Activated CD4-positive, alpha-beta T cell treated with anti-CD3 and anti-CD28 coated beads, Interleukin-2, amount 50 U/mL, for 16 hours (primary cell): ENCODE measurements at places on chromosomes 6 and 20.

- DNase-seq = no peak
Observed at GRCh38 chr6:113558431-113558830, 298.7 kb upstream of the MARCKS start.

- no peak for DNase-seq
Observed at GRCh38 chr6:16205377-16206144, 32.8 kb upstream of the GMPR start.

DNA sequence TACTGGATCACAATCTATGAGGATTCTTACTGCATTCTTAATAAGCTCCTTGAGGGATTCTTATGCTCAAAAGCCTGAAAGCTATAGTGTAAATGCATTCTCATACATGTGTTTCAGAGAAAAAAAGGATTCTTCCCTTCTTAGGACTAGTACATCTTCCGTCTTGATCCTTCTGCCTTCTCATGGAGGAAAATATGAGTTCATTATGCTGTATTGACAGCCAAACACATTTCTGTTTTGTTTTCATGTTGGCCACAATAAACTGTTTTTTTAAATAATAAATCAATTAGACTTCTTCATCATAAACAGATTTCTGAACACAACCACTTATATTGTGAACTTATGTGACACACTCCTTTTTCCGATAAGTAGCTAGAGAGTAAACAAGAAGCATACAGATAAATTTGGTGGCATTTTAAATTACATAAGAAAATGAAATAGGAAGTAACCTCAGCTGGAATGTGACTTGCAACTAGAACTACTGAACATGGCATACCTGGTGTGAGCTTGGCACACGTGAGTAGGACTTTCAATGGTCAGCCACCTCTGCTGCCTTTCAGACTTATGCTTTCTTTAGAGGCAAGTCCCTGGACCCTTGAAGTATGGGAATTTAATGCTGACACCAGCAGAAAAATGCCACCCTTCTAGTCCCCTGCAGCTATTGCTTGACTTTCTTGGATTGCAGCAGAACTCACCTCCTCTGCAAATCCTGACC lies 350.4 kb downstream of the BCKDHB start:
- no peak for DNase-seq

DNA sequence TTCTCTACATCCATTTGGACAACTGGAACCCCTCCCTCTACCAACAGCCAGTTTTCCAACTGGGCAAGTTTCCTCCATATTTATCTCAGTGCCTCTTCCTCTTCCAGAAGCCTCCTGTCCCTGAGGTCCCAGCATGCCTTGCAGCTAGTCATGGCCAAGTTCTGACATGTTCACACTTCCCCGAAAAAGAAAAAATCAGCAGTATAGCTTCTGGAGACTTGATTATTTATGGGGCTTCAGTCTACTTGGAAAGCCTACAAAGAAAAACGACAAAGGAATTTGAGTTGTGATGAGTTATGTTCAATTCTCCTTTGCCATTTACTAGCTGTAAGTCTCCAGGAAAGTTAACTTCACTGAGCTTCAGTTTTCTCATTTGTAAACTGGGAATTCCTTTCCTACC lies 406.5 kb downstream of the MAFB start:
- DNase-seq = no peak

DNA sequence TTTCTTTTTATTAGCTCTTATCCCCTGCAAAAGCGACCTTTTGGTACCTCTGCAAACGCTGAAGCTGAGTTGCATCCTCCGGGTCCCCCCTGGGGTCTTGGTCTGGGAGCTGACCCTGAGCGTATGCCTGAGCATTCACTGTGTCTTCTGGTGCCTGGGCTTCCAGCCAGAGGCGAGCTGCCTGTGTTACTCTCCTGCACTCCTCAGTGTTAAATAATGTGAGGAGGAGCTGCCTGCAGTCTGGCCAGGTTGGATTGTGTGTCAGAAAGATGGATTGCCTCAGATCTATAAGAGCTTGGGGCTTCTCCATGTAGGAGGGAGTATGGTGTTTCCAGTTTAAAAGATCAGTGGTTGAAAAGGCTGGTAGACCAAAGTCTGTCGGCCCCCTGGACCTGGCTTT lies 8.7 kb upstream of the GMPR start:
- DNase-seq = no peak

DNA sequence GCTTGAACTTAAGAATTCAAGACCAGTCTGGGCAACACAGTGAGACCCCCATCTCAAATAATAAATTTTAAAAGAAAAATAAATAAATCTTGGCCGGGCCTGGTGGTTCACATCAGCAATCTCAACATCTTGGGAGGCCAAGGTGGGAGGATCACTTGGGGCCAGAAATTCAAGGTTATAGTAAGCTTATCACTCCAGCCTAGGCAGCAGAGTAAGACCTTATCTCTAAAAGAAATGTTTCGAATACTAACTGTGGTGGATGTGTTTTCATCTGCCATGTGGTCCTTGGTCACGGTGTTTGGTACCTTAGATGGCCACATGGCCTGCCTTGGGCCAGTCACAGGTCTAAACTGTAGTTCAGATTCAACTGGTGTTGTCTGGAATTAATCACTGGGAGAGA lies 5.8 kb downstream of the UBE2C start:
- no peak for DNase-seq

DNA sequence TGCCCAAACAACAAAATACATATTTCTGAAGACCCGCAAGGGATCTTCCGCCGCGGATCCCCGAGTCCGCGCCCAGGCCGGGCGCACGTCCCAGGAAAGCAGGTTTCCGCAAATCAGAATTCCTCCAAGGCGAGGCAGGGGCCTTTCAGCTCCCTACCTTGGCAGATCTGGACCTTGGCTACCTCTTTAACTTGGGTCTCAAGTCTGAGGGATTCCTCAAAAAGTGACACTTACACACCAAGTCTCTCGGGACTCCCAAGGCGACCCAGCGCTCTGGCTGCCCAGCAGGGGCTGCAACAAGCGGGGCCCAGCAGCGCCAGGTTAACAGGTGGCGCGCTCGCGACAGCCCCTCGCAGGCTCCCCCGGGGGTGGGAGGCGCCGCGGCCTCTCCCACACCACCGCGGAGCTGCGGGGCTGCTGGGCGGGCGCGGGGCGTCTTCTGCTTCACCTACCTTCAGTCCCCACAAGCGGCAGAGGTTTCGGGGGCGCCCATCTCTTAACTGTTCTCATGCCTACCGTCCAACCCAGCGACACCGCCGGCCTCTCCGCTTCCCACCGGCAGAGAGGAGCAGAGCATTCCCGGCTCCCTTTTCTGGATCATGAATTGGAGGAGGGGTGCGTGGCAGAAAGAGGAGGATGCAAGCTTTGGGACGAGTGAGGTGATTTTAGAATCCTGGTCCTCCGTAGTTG lies 414 bp downstream of the SIM1 start:
- no peak for DNase-seq
